Chondrocyte (in vitro differentiated cells): ENCODE measurements at places on chromosomes 3 and 15. TPM values are rescaled to one million over a fixed set of nuclear protein-coding genes. Genes with fewer than 3 reads are reported as not detected.

DNA sequence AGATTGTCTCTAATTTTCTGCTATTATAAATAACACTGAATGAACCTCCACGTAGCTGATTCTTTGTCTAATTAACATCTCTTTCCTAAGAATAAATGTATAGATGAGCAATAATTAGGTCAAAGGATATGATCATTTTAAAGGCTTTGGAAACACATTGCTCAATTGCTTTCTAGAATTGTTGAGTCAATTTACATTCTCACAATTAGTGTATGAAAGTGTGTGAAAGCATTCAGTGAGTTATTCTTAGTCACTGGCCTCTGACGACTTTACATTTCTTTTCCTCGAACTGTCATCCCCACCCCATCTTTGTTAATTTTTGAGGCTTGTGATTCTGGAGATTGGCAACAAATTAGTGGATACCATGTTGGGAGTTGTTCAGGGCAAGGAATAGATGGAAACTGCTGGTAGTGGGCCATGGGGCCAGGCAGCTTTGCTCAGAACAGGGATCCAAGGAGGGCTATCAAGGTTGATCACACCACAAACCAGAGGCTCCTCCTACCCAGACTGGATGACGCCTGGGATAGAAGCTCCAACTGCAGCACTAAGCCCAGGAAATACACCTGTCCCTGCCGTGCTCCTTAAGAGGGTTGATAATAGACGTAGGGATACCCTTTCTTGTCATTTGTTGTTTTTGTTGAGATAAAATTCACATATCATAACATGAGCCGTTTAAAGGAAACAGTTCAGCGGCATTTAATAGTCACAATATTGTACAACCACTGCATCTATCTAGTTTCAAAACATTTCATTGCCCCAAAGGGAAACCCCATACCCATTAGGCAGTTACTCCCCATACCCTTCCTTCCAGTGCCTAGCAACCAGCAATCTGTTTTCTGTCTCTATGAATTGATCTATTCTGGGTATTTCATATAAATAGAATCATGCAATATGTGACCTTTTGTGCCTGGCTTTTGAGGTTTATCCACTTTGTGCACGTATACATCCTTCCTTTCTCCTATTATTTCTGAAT lies 27.9 kb downstream of the EIF1B start:
- DNase-seq, result no peak

GP5 gene
- total RNA-seq, result 0.28 TPM in 1 of 3 replicates, not detected in the others

SEMA3F gene
- 18.7 to 37.5 TPM (median 36.7 TPM) in 3 replicates for total RNA-seq

MOBP gene
- total RNA-seq, result not detected in 3 replicates

CD86 gene
- not detected in 3 replicates for total RNA-seq
